ENCODE measurements at places on chromosomes 16 and 17.

DNA sequence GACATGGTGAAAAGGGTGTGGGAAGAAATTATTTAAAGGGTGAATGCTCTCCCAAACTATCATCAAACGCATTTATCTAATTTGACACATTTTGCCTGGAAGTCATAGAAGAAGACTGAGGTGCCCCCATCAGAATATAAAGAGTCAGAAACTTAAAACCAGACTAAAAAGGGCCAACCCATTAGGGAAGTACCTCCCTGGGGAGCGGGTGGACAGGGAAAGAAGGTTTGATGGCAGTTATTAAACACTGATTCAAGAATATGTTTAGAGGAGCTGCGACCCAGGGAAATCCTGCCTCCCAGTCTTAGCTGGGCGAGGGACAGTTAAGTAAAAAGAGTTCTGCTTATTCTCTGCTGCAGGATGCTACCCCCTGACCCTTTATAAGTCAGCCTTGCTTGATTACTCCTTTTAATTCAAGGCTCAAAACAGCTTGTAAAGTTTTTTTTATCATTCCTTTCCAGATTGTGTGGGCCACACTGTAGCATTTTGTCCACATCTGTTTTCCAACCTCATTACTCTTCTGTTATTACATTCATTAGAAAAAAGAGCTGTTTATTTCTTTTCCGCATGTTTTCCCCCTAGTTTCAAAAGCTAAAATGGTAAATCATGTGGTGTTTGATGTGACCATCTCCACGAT is 138.5 kb upstream of the TBX2 start:
- no peak for DNase-seq

GRCh38 chr16:57163842-57164241 is 22.0 kb downstream of the PSME3IP1 start:
- DNase-seq: no peak

DNA sequence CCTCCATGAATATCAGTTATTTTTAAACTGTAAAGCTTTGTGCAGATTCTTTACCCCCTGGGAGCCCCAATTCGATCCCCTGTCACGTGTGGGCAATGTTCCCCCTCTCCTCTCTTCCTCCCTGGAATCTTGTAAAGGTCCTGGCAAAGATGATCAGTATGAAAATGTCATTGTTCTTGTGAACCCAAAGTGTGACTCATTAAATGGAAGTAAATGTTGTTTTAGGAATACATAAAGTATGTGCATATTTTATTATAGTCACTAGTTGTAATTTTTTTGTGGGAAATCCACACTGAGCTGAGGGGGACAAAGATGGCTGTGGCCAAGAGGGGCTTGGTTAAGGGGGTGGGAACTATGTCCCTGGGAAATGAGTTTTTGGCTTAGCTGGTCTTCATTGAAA is 2.3 kb downstream of the CCL11 start:
- no peak for DNase-seq

DNA sequence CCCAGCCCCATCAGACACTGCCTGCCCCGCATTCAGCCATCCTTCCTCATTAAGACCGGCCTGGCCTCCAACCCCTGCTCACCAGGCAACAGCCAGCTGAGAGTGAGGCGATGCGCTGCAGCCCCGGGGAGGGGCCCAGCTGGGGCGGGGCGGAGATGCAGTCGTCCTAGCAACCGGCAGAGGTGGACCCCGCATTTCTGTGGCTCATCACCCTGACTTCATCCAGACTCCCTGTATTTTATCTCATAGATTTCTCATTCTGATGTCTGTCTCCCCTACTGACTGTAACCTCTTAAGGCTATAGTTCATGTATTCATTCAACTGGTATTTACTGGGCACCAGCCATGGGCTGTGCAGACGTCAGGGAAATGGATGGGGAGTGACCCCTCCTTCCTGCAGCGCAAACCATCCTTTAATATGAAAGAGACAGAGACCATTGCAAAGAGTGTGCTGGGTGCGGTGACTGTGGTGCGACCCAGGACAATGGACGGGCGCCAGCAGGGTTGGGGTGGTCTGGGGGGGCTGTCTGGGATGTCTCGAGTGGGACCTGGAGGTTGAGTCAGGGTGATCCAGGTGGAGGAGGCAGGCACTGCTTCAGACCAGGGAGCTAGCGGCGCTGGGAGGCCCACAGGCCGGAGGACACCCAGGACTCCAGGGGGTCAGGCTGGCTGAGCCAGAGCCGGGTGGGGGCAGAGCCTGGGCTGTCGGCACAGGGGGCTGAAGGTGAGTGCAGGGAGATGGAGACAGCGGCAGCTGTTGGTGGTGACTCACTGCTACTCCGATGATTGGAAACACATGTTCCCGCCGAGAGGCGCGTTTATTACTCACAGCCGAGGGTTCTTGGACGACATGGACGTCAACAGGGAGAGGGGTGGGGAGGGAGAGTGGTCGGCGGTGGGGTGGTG is 10.5 kb upstream of the TIMP2 start:
- no peak for DNase-seq

DNA sequence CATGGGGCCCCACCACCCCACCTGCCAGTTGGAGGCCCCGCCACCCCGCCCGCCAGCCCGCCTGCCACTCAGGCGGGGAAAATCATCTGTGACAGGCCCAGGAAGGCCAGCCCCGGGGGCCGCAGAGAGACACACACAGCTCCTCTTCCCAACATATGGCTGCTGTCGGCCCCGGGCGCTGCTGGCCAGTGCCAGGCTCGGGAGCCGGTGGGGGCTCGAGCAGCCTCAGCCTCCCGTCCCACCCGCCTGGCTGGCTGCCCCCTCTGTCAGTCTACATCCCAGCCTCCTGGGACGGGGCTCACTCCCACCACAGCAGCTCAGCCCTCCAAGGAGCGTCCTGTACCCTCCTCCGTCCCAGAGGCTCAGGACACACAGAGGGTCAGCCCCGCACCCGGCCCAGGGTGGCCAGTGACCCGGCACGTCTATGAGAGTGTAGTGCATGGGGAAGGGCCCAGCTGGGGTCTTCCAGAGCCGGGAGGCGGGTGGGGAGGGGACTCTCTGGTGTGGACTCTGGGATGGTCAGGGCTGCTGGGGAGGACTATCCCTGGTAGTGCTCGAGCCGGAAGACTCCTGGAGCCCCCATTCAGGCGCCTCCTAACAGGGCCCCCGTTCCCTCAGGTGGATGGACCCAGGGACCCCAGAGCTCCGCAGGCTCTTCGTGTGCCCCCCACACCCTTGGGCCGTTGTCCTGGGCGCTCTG is 3.6 kb upstream of the PRR35 start:
- DNase-seq: no peak

GRCh38 chr17:76239538-76240274 is 587 bp downstream of the RNF157 start:
- DNase-seq: no peak

DNA sequence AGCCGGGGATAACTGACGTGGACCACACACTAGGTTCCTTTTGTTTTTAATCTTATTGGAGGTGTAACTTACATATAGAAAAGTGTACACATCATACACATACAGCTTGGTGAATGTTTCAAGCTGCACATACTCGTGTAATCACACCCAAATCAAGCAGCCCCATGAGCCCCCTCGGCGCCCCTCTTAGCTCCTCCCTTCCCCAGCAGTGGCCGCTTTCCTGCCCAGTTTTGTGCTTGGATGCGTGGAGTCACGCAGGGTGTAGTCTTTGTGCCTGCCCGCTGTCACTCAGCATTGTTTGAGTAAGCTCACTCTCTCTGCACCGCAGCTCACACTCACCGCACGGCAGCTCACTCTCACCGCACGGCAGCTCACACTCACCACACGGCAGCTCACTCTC is 151.7 kb upstream of the CHMP6 start:
- no peak for DNase-seq

DNA sequence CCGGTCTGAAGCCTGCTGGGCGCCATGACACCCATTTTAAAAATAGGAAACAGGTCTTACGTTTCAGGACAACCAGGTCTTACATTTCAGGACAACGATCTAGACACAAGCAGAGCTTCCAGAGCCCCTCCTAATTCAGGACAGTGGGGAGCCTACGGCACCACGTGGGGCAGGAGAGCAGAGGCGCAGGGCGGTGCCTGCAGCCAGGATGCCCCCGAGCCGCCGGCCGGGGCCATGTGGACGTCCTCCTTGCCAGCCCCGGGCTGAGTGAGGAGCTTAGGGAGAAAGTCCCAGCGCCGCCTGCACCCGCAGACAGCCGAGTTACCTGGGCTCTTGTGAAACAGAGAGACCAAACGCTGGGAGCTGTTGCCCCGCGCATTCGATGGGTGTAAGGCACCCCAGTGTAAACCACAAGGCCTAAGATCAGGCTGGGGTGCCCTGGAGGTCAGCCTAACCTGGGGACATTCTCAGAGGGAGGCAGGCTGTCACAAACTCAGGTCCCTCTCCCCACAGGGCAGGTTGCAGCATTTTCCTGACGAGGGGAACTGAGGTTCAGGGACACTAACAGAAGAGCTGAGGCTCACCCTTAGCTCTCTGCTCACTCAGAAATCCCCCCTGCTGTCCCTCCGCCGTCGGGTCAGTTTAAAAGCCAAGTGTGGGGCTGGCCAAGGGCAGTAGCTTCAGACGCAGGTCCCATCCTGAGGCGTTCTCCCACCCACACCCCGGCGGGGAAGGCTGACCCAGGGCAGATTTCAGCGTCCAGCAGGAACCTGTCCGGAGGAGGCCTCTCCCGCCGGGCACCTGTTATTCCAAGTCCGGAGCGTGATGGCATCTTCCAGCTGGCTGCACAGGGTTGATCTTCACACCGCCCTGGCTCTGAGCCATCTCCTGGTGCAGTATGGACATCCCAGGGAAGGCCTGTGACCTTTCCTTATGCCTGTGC is 1.8 kb upstream of the NOTUM start:
- DNase-seq: no peak

GRCh38 chr16:31874366-31875111 is 932 bp downstream of the ZNF267 start:
- DNase-seq: peak; percentile 39

DNA sequence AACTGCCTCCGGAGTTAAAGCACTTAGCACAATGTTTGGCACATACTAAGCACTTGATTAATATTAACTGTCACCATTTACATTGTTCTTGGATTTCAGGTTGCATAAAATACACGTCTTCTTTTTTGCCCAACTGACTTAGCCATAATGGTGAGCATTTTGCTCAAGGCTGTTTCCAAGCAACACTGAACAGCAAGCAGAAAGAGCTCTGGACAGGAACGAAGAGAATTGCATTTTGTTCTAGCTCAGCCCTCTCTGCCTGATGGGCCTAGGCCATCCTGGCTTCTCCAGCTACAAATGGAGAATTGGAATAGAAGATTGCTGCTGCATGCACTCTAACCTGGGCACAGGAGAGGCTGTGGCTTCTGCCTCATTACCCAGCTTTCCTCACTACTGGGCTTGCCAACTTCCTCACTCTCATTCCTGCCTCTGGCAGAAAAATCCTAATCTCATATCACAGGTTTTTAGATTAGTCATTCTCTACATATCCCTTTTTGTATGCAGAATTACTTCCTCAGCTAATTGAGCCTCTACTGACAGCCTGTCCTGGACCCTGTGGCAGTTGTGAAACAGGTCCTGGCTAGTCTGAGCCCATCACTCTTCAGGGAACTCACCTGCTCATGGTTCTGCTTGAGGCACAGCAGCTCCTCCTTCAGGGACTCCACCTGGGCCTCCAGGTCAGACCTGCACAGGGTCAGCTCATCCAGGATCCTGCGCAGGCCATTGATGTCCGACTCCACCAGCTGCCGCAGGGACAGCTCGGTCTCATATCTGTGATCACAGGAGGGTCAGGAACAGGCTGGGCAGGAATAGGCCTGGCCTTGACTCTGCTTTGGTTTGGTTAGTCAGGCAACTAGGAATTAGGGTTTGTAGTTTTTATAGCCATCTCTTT is 2.5 kb downstream of the KRT33A start:
- peak; percentile 64 for DNase-seq

- DNase-seq: no peak
These were observed 547.6 kb downstream of the WWOX start for GRCh38 chr16:78647019-78647418.

DNA sequence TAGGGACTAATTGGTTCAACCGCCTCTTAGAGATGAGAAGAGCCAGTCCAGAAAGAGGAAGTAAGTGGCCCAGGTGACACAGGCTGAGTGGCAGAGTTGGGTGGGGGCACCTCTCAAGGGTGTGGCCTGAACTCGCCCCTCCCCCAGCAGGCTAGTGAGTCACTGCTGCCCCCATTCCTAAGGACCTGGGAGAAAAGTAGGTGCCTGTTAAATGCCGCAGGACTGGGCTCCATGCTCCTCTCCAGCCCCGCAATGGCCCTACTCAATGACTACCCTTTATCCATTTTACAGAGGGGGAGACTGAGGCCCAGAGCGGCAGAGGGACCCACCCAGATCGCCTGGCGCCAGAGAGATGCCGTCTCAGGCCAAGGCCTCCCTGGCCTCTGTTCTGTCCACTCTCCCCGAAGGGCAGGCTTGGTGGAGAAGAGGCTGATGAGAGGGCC is 8.1 kb downstream of the TMEM235 start:
- no peak for DNase-seq

- no peak for DNase-seq
These were observed 32.3 kb downstream of the SNTB2 start for GRCh38 chr16:69219279-69219678.

DNA sequence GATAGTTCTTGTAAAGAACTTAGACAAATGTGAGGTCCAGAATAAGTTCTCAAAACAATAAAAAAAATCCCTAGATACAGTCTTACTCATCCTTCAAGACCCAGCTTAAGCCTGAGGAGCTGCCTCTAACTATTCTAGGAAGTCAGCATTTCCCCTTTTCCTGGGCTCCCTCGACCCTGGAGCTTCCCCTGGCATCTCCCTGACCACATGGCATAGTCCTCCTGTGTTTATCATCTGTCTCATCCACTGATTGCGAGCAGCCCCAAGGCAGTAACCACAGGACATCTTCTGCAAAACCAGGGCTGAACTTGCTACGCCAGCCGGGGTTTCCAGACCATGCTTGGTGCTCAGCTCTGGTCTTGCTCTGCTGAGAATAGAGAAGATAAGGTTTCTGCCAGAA is 36.7 kb upstream of the NLRP1 start:
- DNase-seq: no peak

GRCh38 chr16:13478991-13479390 is 441.0 kb upstream of the ERCC4 start:
- DNase-seq: no peak

GRCh38 chr17:6524520-6524919 is 31.8 kb downstream of the PITPNM3 start:
- no peak for DNase-seq

DNA sequence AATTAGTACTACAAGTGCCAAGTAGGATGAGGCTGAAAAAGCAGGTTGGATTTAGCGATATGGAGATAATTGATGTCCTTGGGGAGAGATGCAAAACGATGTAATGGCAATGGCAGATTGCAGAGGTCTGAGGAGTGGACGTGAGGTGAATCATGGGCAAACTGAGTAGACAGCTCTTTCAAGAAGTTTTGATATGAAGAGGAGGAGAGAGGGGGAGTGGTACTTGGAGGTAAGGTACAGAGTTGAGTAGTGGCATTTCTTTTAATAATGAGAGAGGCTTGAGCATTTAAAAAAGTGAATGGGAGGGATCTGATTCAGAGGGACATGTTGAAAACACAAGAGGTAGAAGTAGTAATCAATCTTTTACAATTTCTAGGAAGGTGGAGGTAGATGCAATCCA is 17.7 kb upstream of the VPS4A start:
- DNase-seq: no peak

DNA sequence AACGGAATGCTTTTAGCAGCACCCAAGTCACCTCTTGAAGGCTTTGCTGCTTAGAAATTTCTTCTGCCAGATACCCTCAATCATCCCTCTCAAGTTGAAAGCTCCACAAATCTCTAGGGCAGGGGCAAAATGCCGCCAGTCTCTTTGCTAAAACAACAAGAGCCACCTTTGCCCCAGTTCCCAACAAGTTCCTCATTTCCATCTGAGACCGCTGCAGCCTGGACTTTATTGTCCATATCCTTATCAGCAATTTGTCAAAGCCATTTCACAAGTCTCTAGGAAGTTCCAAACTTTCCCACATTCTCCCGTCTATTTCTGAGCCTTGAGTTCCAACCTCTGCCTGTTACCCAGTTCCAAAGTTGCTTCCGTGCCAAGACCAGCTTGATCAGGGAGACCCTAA is 27.4 kb downstream of the TMC6 start:
- DNase-seq: no peak

Measured in PC-9 (cell line).